ENCODE measurements at places on chromosomes 7 and 10.

DNA sequence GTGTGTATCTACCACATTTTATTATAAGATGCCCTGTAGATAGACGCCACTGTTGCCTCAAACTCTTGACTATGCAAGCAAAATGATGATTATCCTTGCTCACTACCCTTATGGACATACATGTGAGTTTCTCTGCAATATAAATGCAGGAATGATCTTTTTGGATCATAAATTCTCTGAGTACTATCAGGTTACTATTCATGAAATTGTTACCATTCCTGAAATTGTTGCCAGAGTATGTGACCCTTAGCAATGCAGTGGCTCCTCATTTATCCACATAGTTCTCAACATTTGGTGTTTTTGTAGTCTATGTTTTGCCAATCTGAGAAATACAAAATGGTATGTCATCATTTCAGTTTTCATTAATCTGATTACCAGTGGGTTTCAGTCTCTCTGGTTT, 166.2 kb upstream of the FAM3C start:
- DNase-seq, result no peak

DNA sequence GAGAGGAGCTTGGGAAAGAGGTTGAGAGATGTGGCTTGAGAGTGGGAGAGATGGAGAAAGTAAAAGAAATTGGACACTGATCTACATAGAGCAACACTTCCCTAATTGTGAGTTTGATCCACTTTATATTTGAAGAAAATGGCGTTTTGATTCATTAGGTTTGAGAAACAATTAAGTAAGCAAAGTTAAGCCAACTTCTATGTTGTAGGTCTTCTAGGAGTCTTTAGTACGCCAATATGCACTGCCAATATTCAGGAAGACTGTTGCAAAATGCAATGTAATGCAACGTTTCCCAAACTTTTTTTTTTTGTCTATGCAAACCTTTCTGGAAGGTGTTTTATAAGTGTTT, 7.0 kb upstream of the PRTFDC1 start:
- DNase-seq, result no peak

GRCh38 chr7:149334930-149335329, 72.9 kb downstream of the ZNF783 start:
- no peak for DNase-seq

DNA sequence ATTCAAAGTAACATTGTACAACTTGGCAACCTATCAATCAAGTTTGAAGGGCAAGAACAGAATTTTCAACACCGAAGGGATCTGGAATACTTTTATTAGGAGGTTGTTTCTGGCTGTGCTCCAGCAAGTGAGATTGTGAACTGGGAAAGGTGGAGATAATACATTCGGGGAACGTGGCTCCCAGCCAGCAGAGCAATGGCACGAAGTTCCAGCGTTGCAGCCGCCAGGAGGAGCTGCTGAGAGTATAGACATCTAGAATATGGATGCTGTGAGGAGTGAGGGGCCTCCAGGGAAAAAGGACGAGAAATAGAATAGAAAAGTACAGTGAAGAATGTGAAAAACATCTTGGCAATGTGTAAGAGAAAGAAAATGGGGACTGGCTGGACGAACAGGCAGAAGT, 69.5 kb downstream of the TCERG1L start:
- no peak for DNase-seq

DNA sequence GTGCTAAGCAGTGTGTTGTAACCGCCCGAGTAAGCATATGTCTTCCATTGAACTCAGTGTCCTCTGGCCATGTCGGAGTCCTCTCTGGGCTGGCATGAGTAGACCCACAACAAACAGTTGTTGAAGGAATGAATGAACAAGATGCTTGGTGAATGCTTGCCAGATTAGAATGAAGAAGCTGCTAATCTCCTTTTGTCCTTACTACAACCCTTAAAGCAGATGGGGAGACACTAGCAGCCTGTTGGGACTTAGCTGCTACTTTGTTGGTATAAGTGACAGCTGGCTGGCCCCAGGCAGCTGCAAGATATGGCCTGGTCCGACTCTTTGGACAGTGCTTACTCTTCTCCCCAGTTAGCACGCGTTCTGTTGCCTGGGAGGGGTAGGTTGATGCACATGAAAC, 370.1 kb downstream of the RPS24 start:
- no peak for DNase-seq

- DNase-seq, result no peak
These were observed 824.4 kb downstream of the GRID1 start for GRCh38 chr10:85542152-85542551.

DNA sequence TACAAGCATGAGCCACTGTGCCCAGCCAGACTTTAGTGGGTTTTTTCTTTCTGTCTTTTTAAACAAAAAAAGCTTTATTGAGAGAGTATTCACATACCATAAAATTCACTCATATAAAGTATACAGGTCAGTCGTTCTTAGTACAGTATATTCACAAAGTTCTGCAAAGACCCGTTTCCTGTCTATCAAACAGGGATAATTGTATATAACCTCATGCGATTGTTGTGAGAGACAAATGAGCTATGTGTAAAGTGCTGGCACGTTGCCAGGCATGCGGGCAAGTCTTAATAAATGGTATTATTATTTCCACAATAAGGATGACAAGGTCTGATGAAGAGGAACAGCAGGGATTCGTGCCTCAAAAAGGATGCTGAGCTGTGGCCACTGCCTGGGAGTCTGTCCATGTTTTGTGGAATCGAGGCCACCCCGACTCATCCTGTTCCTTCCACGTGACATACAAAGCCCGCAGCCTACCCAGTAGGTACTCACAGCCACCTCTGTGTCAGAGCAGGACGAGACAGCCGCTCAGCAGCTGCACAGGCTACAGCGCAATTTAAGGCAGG, 51.6 kb downstream of the SMKR1 start:
- DNase-seq, result peak; percentile 33

DNA sequence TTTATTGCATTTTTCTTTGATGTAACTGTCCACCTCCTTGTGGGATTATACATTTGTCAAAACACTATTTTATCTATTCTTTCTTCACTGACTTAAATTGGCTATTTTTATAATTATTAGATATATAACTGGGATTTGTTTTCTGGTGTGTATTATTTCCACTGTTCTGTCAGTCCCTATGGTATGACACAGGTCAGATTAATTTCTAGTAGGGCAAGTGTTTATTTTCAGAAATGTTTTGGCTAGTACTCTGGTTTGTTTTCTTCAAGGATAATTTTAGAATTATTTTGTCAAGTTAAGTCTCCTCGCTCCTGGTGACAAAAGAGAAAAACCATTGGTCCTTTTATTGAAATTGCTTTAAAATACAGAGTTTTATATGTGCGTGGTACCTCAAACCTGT, 91.3 kb downstream of the MPLKIP start:
- no peak for DNase-seq

DNA sequence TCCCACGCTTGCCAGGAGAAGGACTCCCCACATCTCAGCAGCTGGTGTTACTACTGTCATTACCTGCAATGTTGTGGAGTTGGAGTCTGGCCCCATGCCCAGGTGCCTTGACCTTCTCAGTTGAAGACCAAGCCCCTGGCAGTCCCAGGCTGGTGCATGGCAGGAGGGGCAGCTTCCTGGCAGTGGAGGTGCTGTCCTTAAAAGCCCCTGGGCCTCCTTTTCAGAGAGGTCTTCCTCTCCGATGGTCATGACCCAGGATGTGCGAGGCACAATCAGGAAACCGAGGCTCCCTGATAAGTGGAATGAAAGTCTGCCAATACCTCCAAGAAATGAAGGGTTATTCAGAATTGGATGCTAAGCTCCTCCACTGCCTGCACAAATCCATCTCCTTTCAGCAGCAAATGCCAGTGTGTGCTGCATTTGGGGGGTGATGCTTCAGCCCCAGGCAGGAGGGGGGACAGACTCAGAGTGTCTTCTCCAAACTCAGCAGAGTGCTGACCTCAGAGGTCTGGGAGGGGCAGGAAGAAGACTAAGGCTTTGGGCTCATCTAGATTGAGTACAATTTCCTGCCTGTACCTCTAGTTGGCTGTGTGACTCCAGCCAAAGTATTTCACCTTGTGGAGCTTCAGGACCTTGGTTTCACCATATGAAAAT, 97.0 kb upstream of the DDC start:
- DNase-seq, result no peak

- DNase-seq, result no peak
These were observed 32.0 kb downstream of the TNS3 start for GRCh38 chr7:47549916-47550315.

- DNase-seq, result no peak
These were observed 165.7 kb downstream of the LRMDA start for GRCh38 chr10:75596930-75597620.

DNA sequence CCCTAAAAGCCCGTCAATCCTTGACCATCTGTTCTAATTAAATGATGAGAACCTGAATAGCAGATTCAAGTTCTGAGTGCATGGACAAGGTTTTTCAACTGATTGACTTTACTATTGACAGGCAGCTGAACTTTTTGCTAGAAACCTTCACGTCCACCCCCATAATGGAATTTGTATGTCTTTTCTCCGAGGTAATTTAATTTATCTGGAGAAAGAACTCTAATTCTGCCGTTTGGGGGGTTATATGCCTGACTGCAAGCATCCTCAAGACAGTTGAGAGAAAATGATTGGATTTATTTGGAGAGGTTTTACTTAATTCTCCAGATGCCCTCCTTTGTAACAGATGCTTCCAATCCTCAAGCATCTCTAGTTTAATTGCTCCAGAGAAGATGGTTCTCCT, 1053.4 kb upstream of the AUTS2 start:
- no peak for DNase-seq

DNA sequence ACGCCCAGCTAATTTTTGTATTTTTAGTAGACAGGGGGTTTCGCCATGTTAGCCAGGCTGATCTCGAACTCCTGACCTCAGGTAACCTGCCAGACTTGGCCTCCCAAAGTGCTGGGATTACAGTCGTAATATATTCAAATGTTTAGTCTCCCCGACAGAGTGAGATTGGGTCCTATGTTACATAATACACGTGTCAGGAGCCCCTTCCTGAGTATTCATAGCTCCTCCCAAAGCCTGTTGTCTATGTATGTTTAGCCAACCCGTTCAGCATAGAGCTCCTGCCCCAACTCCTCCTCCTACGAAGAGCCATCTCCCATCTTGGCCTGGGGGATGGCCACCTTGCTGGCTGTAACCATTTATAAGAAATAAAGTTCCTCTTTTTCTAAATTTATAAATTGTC, 2.7 kb upstream of the PPP2R2D start:
- DNase-seq, result no peak

GRCh38 chr7:108001764-108002725, 916 bp downstream of the LAMB1 start:
- DNase-seq, result no peak

DNA sequence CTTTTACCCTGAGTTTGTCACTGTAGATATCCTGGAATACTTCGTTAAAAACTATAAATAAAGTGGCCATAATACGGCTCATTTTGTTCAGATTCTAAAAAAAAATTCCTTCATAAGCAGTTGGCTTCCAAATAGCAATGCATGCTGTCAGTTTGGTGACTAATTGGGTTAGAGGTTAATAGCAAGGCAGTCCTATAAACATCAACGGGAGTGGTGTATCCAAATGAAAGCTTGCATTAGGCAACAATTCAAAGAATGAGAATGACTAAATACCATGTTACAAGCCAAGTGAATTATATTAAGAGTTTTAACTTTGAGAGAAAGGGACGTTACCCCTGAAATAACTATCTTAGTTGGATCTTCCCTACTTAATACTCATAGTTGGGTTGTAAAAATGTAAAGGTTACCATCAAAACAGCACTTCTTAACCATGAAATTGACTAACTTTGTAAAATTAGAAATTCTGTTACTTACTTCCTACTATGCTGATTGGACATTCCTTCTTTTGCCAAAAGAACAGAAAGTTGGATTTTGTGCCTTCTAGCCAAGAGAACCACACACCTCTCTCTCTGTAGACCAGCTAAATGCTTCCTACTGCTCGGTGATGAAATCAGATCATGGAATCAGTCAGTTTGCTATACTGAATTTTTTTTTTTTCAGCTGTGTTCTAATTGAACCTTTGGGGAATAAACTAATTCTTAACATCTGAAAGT, 98.0 kb downstream of the KAT6B start:
- DNase-seq, result no peak

- DNase-seq, result no peak
These were observed 99.4 kb downstream of the MTPN start for GRCh38 chr7:135877805-135878204.

GRCh38 chr10:58322072-58322834, 12.6 kb upstream of the UBE2D1 start:
- DNase-seq, result no peak

DNA sequence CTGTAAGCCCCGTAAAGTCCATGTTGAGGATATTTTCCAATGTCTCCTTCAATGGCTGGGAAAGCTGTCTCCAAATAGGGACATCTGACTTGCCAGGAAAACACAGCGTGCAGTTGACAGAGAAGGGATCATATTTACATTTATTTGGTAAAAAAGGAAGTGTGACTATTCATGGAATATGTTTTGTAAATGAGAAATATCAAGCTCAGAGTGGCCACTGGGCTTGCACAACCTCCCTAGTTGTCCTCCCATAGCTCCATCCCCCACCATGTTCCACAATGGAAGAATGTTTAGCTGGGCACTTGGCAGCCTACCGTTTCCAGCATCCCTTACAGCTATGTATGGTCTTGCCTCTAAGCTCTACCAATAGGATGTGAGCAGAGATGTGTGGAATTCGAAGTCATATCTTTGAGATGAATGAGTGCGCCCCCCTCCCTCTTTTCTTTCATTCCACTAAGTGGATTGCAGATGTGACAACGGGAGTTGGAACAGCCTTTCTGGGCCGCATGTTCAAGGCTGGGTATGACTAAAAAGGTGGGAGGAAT, 306.6 kb upstream of the ZMIZ1 start:
- DNase-seq, result no peak

GRCh38 chr10:104406715-104407650, 53.4 kb downstream of the CFAP58 start:
- DNase-seq, result no peak

DNA sequence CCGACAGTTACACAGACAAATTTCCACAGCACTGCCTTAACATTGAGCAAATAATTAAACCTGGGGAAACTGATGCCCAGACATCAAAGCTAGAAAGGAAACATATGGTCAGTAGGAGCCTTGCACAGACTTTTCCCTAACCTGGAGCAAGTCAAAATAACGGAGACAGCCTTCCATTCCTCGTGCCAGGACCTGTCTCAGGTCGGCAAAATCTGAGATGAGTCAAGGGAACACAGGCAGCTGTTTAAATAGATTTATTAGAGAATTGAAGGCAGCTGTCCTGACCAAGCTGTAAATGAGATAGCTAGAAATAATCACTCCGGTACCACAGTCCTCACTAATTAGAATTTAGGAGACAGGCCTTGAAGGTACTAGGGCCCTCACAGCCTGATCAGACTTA, 81.2 kb downstream of the RAMP3 start:
- no peak for DNase-seq

GRCh38 chr10:49649936-49650723, 29.3 kb upstream of the C10orf53 start:
- DNase-seq, result no peak

- DNase-seq, result no peak
These were observed 284.7 kb downstream of the GPR37 start for GRCh38 chr7:124480821-124481290.

GRCh38 chr7:15831606-15832005, 145.1 kb upstream of the MEOX2 start:
- DNase-seq, result no peak
